ENCODE measurements at places on chromosomes 16 and 17. TPM values are rescaled to one million over a fixed set of nuclear protein-coding genes. Genes with fewer than 3 reads are reported as not detected.
A peak's percentile ranks its signal among the peaks of the same experiment; 100 is the strongest.

DNA sequence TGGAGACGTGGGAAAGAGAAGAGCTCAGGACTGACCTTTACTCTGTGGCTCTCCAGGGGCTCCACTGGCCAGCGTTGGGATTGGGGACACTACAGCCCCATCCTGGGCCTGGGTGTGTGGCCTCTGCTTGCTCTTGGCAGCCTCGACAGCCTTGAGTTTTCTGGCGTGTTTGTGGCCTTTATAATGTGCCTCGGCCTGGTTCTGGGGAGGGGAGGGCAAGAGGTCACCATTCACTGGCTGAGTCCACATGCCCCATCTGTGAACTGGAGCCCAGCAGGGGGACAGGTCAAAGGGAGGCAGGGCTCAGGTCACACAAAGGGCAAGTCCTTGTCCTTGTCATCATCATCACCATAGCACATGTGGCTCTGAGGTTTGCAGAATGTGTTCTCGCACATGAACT is 11.7 kb downstream of the NKIRAS2 start:
- DNase-seq: no peak

FAM171A2 gene
- total RNA-seq: 3.4 TPM

TAC4 gene
- not detected for total RNA-seq

- DNase-seq: no peak
These were observed 7.1 kb upstream of the CPSF4L start for GRCh38 chr17:73268582-73269328.

GRCh38 chr17:146983-147761 is 9.8 kb downstream of the SCGB1C2 start:
- no peak for DNase-seq

RNF112 gene
- 0.11 TPM for total RNA-seq

GLTPD2 gene
- total RNA-seq: not detected

GRCh38 chr17:48996722-48997102 is 473 bp upstream of the IGF2BP1 start:
- no peak for DNase-seq

DNA sequence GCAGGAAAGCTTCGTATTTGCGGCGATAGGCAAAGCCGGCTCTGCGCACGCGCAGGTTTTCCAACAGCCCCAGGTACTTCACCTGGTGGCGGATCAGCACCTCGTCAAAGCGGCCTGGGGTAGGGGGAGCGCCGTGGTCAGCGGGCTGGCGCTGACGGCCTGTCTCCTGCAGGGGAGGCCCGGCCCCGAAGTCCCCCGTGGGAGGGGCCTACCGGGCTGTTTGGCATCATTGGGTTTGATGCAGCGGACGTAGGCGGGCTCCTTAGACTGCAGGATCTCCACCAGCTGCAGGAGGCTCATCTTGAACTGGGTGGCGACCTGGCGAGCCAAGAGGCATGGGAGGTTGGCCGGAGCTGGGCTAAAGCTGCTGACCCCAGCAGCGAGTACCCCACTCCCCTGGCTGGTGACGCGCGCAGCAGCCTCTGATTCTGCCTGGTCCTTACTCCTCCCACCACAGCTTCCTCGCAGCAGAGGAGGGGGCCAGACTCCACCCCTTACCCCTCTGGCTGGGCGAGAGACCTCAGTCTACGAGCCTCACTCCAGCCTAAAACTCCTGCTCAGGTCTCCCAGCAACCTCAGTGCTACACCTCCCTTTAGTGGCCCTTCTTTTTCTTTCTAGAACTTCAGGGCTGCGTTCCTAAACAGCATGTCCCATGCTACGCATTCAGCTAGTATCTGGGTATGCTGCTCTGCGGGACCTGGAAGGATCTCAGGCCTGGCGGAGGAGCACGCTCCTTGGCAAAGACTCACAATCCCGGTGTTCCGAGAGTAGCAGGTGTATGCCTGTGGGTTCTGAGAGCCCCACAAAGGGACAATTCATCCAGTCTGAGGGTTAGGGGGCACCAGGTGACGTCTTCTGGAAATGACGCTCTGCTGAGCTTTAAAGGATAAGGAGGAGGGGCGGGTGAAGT is 16.1 kb upstream of the CRK start:
- DNase-seq: no peak

DNA sequence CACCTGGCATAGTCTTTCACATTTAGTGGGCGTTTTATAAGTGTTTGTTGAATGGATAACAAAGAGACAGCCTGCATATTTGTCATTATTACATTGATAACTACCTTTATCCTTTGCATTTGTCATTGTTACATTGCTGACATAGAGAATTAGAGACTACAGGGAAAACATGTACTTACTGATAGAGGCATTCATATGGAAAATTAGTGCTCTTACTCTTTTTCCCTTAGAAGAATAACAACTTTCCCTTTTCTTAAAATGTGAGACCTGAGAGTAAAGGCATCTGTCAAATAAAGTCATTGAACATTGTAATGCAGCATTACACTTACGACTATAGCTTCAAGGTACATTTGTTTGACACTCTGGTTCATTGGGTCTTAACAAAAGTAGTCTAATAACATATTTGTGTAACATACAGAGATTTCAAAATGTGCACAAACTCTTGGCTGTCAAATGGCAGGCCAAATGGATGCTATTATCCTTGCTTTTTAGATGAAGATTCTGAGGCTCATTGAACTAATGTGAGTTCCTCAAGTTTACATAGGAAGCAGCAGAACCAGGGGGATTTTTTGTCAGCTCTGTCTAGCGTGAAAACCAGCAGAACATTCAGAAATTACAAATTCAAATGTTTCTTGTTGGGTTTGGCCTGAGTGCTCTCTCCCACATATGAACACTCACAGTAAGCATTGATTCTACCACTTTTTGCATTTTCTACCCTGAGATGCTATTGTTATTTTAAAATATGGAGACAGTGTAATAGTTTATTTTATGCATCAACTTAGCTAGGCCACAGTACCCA is 28.5 kb downstream of the SMIM36 start:
- DNase-seq: no peak

- DNase-seq: no peak
These were observed 23.9 kb upstream of the HEATR6 start for GRCh38 chr17:60102632-60103096.

GHDC gene
- total RNA-seq: 2.8 TPM

DNA sequence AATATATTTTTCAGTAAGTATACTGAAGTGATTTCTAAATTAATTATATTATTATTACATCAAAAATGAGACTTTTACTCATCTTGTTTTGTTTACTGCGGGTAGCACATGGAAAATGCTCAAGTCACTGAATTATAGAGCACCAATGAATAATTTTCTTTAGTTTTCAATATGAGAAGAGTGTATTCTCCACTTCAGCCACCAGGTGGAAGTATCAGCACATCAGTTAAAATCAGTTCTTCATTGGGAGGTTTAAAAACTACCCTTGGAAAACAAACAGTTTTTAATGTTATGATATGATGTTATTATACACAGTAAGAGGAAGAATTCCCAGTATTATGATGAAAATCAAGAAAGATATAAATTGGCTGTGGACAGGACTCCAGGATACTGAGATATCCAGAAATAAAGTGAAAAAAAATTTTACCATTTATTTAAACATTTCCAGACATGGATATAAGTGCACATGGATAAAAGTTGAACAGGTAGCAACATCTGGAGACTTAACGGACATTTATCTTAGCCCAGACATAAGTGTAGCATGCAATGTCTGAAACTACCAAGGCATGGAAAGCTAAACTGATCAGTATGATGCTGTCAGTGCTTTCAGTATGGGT is 467.3 kb downstream of the KCNJ2 start:
- DNase-seq: peak; percentile 17
